ENCODE measurements at places on chromosomes 13 and 19.
A peak's percentile ranks its signal among the peaks of the same experiment; 100 is the strongest.

- DNase-seq, result no peak
Observed at GRCh38 chr19:49713236-49713845, 22.4 kb downstream of the CPT1C start.

DNA sequence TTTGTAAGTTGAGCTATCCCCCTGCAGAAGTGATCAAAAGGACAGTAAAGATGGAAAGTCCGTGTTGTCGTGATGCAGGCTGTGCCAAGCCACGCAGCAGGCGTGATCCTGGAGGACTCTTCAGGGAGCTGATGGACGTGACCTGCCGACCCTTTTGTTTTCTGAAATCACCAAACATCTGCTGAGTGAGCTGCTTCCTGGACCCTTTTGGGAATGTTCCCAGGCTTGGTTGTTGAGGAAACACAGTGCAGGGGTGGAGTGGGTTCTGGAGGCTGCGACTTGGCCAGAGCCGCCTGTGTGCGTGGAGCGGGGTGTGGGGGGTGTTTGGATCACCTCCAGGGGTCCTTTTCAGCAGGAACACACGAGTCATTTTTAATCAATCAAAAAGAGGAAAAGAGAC, 15.4 kb upstream of the CPAMD8 start:
- DNase-seq, result no peak

DNA sequence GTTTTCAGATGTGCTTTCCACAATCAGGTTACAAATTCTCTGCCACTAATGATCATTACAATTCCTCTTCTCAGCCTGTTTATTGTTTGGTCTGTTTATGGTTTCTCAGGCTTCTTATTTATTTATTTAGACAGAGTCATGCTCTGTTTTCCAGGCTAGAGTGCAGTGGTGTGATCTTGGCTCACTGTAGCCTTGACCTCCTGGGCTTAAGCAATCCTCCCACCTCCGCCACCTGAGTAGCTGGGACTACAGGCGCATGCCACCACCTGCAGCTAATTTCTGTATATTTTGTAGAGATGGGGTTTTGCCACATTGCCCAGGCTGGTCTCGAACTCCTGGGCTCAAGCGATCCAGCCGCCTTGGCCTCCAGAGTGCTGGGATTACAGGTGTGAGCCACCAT, 2.1 kb upstream of the ZSCAN5A start:
- DNase-seq, result no peak

DNA sequence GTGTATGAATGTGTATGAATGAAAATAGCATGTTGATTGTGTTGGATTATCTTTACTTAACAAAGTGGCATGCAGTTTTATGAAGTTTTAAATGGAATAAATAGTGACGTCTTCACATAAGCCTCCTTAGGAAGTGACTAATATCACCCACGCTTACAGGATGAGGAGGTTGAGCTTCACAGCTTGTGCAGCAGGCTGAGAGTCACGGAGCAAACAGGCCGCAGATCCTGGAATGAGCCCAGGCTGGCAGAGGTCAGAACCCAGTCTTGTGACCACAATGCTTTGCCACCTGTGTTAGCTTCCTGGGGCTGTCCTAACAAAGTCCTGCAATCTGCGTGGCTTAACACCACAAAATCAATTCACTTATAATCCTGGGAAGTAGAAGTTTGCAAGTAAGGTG, 20.8 kb downstream of the LAIR2 start:
- no peak for DNase-seq

DNA sequence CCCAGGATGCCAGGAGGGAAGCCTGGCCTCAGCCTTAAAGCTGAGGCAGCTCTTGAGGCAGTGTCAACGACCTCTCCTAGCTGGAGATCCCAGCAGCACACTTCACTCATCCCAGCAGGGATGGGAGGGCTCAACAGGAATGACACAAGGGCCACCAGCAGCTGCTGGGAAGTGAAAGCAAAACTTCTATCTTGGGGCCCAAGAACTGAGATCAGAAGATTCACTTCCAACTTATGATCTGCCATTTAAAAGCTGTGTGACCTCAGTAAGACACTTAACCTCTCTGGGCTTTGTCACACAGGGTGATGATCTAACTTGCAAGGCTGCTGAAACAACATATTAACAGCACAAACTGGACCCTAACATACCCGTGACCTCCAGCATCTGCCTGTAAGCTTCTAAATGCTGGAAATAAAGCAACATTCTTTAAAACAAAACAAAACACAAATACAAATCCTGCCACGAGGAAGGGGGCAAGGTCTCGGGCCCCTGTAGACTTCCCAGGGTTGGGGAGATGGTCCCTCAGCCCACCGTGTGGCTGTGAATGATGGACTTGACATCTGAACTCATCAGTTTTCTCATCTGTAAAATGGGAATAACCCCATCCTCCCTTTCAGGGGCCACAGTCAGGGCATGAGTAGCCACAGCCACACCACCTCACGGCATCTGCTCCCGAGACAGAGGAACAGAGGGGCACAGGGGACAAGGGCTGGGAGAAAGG, 22.7 kb downstream of the ELL start:
- DNase-seq, result no peak

DNA sequence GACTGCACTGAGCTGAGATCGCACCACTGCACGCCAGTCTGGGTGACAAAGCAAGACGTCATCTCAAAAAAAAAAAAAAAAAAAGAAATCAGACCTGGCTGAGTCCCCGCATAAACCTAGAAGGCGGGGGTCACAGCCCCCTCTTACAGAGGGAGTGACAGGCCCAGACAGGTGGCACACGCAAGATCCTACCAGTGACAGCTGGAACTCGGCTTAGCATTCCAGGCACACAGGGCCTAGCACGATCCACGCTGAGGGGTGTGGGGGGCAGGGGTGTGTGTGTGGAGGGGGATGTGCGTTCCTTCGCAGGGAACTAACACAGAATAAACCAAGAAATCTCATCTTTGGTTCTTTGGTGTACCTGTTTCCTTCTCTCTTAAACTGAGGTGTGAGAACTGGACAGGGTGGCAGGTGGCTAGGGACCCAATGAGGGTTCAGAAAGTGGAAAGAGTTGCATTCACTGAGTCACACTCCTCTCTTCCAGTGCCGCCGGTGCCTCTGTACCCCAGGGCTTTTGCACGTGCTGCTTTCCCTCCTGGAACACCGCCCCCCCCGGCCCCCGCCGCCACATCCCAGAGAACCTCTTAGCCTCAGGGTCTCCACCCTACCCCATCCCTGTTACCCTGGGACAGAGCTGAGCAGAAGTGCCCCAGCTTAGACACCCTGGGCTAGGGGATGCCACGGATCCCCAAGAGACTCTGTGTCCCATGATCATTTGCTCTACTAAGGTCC, 5.0 kb downstream of the SGTA start:
- no peak for DNase-seq

- no peak for DNase-seq
Observed at GRCh38 chr13:79374578-79374977, 31.5 kb downstream of the RBM26 start.

GRCh38 chr19:58558066-58558622, at the start of gene UBE2M:
UBE2M (minus strand) TSS chr19:58558611; CDS start chr19:58558381, 230 bp downstream.
- DNase-seq, result no peak

DNA sequence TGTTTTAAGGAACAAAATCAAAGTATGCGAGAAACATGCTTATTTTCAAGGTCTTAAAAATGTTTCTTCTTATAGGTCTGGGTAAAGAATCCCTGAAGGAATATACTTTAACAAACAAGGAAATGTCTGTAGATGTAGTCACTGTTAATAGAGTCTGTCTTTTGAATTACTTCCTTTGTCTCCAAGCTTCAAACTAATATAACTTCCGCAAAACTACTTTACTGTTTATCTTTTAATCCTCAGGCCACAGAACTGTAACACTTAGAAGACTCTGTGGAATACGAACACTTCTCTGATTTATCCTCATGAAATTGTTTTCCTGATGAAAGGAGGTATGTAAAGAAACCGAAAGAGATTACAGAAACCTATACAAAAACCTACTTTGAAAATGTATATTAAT, 316.0 kb downstream of the PCDH9 start:
- DNase-seq, result no peak

GRCh38 chr19:12891553-12892021, 627 bp downstream of the GCDH start:
- no peak for DNase-seq

DNA sequence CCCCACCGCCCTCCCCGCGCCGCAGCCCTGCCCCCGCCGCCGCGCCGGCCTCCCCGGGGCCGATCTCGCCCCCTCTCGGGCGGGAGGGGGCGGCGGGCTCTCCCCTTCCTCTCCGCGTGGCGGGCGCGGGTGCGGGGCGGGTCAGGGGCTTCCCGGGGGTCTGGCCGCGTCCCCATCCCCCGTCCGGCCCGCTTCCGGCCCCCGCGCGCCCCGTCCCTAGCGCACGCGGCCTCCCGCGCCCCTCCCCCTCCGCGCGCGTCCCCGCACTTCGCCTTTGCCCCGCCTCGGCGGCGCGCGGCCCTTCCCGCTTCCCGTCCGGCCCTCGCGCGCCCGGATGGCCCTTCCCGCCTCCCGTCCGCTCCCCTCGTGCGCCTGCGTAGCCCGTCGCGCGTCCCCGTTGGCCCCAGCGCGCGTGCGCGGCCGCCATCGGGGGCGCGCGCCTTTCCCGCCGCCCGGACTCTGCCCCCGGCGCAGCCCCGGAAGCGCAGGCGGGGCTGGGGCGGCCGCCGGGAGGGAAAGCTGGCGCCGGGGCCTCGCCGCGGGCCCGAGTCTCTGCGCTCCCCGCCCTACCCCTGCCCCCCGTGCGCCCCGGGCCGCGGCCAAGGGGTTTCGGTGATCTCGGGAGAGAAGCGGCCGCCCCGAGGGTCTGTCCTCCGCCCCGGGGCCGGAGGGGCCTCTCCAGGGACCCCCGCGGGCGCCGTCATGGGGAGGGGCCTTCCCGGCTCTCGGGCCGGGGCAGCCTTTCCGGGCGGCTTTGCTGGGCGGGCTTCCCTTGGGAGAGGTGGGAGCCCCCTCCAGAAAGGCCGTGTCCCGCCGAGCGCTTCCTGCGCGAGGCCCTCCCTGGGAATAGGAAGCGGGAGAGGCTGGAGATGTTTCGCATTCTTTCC, 519 bp downstream of the PTBP1 start:
- peak; percentile 77 for DNase-seq

GRCh38 chr19:51320280-51320657, 8.8 kb downstream of the IGLON5 start:
- DNase-seq, result no peak

DNA sequence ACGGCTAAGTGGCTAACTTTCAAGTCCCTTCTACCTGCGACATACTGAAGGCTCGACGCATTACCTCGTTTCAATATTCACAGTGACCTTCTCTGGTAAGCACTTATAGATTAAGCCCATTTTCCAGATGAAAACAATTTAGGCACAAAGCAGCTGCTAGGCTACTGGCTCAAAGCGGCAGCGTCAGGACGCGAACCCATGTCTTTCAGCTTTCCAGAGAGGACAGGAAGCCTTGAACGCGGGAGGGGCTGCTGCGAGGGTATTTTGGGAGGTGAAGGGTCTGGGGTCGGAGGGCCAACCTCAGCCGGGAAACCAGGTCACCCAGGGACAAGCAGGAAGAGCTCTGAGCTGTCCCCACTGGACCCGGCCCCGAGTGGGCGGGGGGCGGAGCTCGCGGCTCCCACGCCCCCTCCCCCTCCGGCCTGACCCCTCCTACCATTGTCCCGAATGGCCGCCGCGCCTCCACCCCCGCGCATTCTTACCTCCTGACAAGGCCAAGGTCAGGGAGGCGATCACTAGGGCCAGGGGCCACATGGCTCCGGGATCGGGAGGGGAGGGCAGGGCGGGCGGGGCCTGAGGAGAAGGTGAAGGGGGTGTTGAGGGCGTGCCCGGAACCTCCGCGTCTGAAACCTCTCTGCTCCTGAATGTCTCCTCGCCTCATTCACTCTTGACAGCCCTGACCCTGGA, at the start of gene KLK13:
KLK13 (minus strand) TSS at position 559 of the 687 bp plus-strand sequence; CDS start at position 534, 25 bp downstream.
- DNase-seq, result no peak

- peak; percentile 66 for DNase-seq
Observed at GRCh38 chr19:49113762-49114629, at the start of gene LIN7B. LIN7B (plus strand) TSS chr19:49114370; CDS start chr19:49114405, 35 bp downstream.

DNA sequence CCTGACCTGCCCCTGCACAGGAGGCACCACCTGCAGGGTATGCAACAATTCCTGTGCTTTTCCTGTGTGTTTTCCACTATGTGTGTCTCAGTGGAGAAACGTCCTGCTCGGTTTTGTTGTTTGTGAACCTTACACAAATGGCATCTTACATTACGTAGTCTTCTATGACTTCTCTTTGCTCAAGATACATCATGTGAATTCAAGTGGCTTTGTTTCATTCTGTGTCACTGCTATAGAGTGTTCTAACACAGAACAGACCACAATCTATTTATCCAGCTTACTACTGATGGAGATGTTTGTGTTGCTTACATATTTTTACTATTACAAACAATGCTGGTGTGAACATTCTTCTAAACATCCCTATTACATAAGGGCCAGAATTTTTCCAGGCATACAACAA, 97.7 kb downstream of the ANKRD10 start:
- DNase-seq, result no peak

- no peak for DNase-seq
Observed at GRCh38 chr13:66509175-66509574, 721.0 kb downstream of the PCDH9 start.

- DNase-seq, result no peak
Observed at GRCh38 chr13:24463078-24463477, 49.5 kb downstream of the PARP4 start.

DNA sequence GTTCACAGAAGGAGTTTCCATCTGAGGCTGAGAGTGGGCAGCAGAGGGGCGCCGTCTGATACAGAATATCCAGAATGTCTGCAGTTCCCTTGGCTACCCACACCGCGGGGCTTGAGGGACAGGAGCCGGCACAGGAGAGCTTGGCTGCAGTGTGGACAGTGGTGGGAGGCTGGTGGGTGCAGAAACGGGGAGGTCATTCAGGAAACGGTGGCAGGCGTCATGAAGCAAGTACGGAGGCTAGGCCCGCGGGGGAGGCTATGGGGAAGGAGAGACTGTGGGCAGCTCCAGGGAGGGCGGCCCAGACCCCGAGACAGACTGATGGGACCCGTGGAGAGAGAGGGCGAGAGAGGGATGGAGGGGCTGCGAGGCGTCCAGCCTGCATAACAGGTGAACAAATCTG, 55.2 kb upstream of the UQCRFS1 start:
- DNase-seq, result no peak

DNA sequence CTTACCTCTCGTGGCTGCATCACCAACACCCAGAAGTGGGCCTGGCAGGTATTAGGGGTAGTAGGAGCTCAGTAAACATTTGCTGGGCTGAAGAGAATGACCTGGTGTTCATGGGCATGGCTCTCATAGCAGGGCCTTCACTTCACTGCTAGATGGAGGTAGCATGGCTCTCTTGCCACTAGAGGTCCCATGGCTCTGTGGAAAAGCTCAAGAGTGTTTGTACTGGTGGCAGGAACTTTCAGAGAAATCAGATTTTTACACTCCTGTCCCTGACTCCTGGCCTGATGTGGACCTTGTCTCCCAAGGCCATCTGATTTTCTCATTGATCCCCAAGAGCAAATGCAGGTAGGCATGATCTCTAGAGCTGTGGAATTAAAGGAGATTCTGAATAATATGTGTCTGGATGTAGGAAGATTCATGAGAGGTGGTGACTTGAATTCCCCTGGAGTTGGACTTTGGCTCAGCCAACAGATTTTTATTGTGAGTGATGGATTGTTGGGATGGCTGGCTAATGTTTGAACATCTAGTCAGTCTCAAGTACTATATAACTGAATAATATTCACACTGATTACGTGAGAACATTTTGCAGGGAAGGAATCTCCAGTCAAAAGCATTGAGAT, 5.7 kb downstream of the ZNF574 start:
- DNase-seq, result no peak

GRCh38 chr19:13092606-13093235, 9.9 kb downstream of the LYL1 start:
- no peak for DNase-seq

All from stimulated activated CD4-positive, alpha-beta T cell treated with anti-CD3 and anti-CD28 coated beads, Interleukin-15, amount 100 ng/mL, for 1 hour (primary cell).